ENCODE measurements at places on chromosomes 16 and 17. TPM values are rescaled to one million over a fixed set of nuclear protein-coding genes. Genes with fewer than 3 reads are reported as not detected.

DPEP2 gene
- not detected for total RNA-seq

RNU2-1 gene
- not detected for total RNA-seq

SULT1A4 gene
- total RNA-seq = 11.6 TPM

TPSG1 gene
- not detected for total RNA-seq

ZNF821 gene
- total RNA-seq = 4.5 TPM

ITGB4 gene
- total RNA-seq = 3.7 TPM

CRHR1 gene
- total RNA-seq = not detected

All from thoracic aorta endothelial cell (primary cell).